ENCODE measurements at places on chromosomes 2 and 18.

DNA sequence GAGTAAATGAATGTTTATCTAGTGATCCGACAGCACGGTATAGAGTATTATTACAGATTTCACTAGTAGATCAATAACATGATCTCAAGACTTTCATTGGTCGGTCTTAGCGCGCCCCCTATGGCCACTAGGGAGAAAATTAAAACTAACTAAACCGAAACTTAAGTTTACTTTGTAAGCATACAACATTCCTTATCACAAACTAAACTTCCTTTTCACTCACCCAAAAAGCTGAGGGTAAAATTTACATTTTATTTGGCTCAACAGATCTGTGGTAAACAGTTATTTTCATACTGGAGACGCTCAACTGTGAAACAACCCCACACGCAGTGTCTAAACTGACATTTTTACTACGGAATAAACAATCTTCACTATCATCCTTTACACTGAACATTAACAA lies 215.6 kb upstream of the MAP2 start:
- no peak for DNase-seq

GRCh38 chr18:42559069-42559690 lies 556.3 kb downstream of the RIT2 start:
- DNase-seq, result no peak

GRCh38 chr2:240162032-240162431 lies 21.6 kb upstream of the OTOS start:
- no peak for DNase-seq

DNA sequence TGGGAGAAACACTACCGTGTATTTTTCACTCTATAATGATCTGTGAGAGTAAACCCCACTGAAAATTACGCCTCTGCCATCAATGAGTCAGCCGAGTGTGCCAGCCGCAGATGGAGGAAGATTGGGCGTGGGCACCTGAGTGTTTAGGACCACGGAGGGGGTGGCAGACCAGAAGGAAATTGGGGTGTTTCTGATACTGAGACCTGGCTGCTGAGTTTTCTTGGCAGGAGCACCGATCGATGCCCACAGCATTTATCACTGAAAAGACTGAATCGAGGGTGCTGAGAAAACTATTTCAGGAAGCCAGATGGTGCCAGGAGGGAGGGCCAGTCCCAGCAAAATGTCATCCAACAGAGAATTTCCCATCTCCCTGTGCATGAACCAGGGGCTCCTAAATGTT lies 91.9 kb upstream of the TPO start:
- DNase-seq, result no peak

- no peak for DNase-seq
Observed at GRCh38 chr18:11454040-11454439, 155.4 kb upstream of the SLC35G4 start.

- peak; percentile 48 for DNase-seq
Observed at GRCh38 chr2:60926741-60927552, 45.6 kb downstream of the REL start.

DNA sequence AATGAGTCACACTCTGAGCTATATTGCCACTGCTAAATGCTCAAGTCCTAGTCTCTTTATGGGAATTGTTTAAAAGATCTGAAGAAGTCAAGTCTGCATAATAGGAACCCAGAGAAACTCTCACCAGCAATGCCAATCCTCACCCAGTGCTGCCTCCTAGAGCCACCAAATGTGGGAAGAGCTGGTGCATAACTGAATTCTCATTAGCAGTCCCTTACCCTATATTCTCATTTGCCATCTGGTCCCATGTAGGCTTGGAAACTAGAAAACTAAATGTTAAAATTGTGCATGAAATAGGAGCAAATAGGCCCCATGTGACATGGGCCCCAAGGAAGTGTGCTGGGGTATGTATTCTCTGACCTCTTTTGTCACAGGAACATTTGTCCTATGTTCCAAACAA lies 224.4 kb upstream of the SMAD2 start:
- no peak for DNase-seq

- DNase-seq, result no peak
Observed at GRCh38 chr2:67544286-67544685, 147.2 kb downstream of the ETAA1 start.

Measured in upper lobe of left lung (tissue), 6 donors.